SW480 (cell line): ENCODE measurements at places on chromosomes 7 and 10.

- DNase-seq: no peak
Measured at GRCh38 chr10:69338133-69338456, 59.8 kb downstream of the HK1 start.

- no peak for DNase-seq
Measured at GRCh38 chr10:124429576-124429975, 10.9 kb upstream of the OAT start.

GRCh38 chr7:66824041-66824440 lies 83.5 kb downstream of the RABGEF1 start:
- DNase-seq: no peak

GRCh38 chr7:55303220-55303619 lies 61.9 kb upstream of the LANCL2 start:
- no peak for DNase-seq

DNA sequence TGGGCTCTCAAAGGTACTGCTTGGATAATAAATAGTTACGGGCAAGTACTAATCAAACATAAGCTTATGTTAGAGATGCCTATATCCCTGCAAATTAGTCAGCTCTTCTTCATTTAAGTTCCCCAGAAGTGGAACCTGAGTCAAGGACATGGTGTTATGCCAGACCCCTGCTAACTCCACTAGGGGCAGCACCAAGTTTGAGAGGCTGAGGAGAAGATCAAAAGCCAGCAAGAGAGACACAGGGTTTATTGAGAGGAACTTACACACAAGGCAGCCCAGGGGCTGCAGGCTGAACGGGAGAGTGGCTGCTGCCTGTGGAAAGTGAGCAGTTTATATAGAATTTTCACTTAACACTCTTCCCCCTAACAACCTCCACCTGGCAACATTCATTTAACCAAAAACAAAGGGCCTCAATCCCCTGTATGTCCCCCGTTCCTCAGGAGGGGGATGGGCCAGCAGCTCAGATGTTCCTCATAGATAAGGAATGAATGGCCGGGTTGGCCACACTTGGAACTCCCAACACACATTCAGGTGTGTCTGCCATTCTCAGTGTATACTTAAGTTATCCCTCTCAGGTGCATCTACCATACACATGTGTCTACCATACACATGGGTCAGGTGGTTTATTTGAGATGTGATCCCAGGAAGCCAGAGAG lies 62.6 kb upstream of the GHITM start:
- DNase-seq: peak; percentile 21

- DNase-seq: peak; percentile 52
Measured at GRCh38 chr10:59361663-59362143, 646 bp downstream of the FAM13C start.

GRCh38 chr7:87852306-87852705 lies 23.9 kb downstream of the SLC25A40 start:
- no peak for DNase-seq

GRCh38 chr10:115996031-115996430 lies 277.0 kb downstream of the GFRA1 start:
- no peak for DNase-seq

- DNase-seq: no peak
Measured at GRCh38 chr7:124033095-124033806, 384 bp upstream of the TMEM229A start.

DNA sequence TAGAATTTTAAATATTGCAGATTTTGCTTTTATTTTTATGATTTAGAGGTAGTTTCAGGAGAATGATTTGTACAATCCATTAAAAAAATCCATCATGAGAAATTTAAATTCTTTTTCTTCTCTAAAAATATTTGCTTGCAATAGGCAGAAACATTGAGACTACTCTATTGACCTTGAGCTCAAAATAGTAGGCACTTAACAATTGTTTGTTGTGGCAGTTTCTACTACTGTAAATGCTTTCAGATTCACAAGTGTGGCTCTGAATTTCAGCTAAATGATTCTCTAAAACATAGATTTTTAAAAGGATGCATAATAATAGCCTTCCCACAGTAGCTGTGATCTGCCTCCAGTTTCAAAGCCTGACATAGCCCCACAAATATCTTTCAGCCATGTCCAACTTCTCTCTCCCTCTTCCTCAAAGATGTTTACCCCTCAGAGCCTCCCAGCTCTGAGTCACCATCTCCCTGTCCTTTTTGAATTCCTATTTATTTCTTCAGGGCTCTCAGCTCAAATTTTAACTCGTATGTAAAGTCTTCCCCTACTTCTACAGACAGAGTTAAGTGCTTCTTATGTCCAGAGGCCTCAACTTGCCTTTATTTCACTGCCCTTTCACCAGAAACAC lies 160.5 kb downstream of the AOAH start:
- no peak for DNase-seq

GRCh38 chr10:71081229-71081560 lies 131.2 kb upstream of the UNC5B start:
- DNase-seq: no peak
